SJSA1 (cell line): ENCODE measurements at places on chromosomes 7 and 10. TPM values are rescaled to one million over a fixed set of nuclear protein-coding genes. Genes with fewer than 3 reads are reported as not detected.

DNA sequence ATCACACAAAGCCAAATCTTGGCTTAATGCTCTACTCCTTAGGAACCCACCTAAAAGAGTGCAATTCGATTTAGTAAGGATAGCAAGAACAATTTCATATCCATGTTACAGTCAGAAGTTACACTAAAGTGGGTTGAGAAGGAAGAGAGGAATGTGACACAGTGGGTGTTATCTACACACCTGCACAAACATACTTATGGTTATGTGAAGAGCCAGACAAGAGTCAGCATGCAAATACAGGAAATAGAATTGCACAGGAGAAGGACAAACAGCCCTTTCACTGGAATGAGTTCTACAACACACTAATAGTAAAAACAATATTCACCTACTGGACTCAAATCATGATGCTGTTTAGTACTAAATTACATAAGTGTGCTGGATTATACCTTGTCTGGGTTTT is 262.8 kb downstream of the DGKB start:
- no peaks in the 10 kb centered on the region for H3K27me3 ChIP-seq
- no peak overlapping the region for H3K27ac ChIP-seq
- DNase-seq: no peak

DNA sequence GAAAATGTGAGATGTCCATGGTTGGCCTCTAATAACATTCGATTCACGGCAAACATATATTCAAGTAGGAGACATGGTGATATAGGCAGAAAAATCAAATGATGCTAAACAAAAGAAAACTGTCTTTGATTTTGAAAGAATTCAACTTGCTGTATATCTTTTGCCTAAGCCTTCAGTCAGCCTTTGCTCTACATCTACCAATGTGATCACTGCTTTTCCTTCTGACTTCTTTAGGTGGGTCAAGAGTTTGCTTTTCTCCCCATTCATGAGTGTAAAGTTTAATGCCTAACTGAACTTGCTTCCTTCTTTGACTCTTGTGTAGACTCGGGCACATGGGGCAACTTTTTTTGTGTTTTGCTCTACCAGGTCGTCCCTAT is 417 bp upstream of the HIF1AN start:
- peaks cover 37% of the 10 kb centered on the region for H3K36me3 ChIP-seq
- DNase-seq: no peak
- no peaks in the 10 kb centered on the region for H3K27me3 ChIP-seq
- H3K4me1 ChIP-seq: peaks cover 16% of the 10 kb centered on the region

The GARIN1A gene
- 0.68 TPM in 1 of 2 replicates, not detected in the other for total RNA-seq

DNA sequence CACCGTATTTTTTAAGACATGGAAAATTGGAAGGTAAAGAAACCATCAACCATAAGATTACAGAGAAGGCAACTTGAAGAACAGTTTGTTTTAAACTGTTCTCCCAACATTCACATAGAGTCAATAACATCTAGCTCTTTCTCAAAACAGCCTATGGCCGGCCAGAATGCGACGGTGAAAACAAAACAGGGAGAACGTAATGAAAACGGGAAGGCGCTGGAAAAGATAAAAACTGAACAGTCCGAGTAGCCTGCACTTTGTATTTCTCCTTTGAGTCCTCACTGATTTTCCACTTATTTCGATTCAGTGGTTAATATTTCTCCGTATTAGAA is 637 bp downstream of the MICU1 start:
- H3K4me1 ChIP-seq: peaks cover 9% of the 10 kb centered on the region
- peak overlapping the region; percentile 43 for H3K27ac ChIP-seq
- DNase-seq: no peak
- peak overlapping the region; percentile 61 for H3K4me3 ChIP-seq
- H3K27me3 ChIP-seq: no peaks in the 10 kb centered on the region

DNA sequence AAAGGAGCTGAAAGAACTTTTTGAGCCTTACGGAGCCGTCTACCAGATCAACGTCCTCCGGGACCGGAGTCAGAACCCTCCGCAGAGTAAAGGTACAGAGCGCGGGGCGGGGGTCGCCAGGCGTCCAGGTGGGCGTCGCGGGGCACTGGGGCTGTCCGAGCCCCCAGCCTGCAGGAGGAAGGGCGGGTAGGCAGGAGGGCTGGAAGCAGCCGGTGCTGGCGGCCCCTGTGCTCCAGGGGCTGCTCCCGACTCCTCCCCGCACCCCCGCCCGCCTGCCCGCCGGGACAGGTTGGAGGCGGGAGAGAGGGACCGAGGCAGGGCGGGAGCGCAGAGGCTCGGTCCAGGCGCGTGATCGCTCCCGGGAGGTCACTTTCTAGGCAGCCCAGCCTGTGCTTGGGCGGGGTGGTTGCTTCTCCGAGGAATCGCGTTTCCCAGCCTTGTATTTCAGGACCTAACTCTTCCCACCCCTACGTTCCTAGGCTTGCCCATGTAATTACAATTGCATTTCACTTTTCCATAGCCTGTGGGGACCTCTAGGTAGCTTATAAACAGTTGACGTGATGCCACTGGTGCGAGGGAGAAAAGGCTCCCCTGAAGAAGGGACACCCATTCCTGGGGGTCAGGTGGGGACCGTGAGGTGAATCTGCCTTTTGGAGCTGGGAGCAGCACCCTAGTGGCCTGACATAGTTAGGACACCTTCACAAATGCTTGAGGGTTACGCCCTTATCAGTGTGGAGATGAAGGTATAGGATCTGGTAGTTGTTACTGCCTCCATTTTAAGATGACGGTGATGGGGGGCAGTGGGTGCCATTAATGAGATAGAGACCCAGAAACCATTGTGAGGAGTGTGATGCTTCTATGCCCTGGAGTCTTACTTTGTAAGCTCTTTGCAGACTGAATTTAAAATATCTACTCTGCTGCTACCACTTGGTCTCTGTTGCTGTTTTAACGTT is 148.2 kb downstream of the CELF2 start:
- peaks cover 34% of the 10 kb centered on the region for H3K27me3 ChIP-seq
- no peak for DNase-seq
- H3K27ac ChIP-seq: no peak overlapping the region
- no peaks in the 10 kb centered on the region for H3K4me1 ChIP-seq

- no peak overlapping the region for H3K27ac ChIP-seq
- H3K27me3 ChIP-seq: no peaks in the 10 kb centered on the region
- DNase-seq: no peak
- no peak overlapping the region for H3K4me3 ChIP-seq
- H3K36me3 ChIP-seq: peaks cover 12% of the 10 kb centered on the region
Observed at GRCh38 chr10:14535457-14536130, 204.9 kb upstream of the FRMD4A start.

GRCh38 chr7:150850273-150850672 is 2.0 kb upstream of the AOC1 start:
- peaks cover 14% of the 10 kb centered on the region for H3K27me3 ChIP-seq
- no peak overlapping the region for H3K27ac ChIP-seq
- DNase-seq: no peak
- no peak overlapping the region for H3K4me3 ChIP-seq
- no peaks in the 10 kb centered on the region for H3K36me3 ChIP-seq

The SLC26A4 gene
- 0.22 and 0.24 TPM in 2 replicates for total RNA-seq

GRCh38 chr10:65701168-65701776 is 1224.6 kb upstream of the LRRTM3 start:
- no peak for DNase-seq
- H3K27ac ChIP-seq: no peak overlapping the region
- no peaks in the 10 kb centered on the region for H3K27me3 ChIP-seq
- no peaks in the 10 kb centered on the region for H3K4me1 ChIP-seq
- no peaks in the 10 kb centered on the region for H3K36me3 ChIP-seq

The RBM20 gene
- 16.5 and 17.0 TPM in 2 replicates for total RNA-seq

DNA sequence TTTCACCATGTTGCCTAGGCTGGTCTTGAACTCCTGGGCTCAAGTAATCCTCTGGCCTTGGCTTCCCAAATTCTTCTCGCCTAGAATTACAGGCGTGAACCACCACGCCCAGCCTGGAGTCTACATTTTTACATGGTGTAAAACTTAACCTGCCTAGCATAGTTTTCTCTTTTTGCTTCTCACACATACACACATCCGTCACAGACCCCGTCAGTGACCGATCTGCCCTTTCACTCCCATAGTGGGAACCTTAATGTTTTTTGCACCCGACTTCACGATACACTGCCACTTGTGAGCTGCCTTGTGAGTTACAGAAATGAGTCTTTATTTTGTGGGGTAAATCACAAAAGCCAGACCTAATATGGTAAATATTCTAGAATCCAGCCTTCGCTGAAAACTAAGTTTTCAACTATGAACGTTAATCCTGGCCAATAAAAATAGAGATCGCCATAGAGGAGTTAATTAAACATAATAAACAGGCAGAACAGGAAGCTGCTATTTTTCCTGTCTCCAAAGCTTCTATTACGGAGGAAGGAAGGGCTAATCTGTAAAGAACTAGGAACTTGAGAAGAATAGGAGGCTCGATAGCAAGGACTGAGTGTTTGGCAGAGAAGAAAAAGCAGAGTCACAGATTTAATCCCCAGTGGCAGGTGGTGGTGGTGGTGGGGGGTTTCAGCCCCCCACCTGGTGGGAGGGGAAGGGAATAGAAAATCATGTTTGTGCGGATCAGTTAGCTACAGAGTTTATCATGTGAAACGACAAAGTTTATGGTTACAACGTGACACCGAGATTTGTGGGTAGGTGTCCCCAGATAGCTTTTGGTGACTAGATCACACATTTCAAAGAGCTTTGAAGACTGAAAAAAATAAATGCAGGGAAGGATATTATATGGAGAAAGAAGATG is 14.7 kb upstream of the FAM171A1 start:
- H3K36me3 ChIP-seq: no peaks in the 10 kb centered on the region
- H3K27me3 ChIP-seq: no peaks in the 10 kb centered on the region
- no peak overlapping the region for H3K27ac ChIP-seq
- no peak overlapping the region for H3K4me3 ChIP-seq
- DNase-seq: no peak
- peaks cover 7% of the 10 kb centered on the region for H3K4me1 ChIP-seq

GRCh38 chr10:12947741-12948140 is 53.8 kb downstream of the CCDC3 start:
- no peak overlapping the region for H3K4me3 ChIP-seq
- peaks cover 16% of the 10 kb centered on the region for H3K4me1 ChIP-seq
- 0 out of 2 replicates have a peak, but pooled peaks cover under 1% of the 10 kb centered on the region for H3K36me3 ChIP-seq
- no peaks in the 10 kb centered on the region for H3K27me3 ChIP-seq
- no peak for DNase-seq
- no peak overlapping the region for H3K27ac ChIP-seq

DNA sequence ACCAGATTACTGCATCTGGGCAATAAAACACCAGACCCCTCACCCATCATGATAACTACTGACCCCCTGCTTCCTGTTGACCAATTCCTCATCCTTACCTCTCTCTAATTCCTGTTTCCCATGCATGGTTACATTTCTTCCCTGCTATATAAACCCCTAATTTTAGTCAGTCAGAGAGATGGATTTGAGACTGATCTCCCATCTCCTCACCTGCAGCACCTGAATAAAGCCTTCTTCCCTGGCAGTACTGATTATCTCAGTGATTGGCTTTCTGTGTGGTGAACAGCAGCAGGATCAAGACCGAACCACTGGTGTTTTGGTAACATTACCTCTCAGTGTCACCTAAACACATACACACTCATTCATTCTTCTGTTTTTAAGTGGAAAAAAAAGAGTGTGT is 41.2 kb upstream of the SVIL start:
- no peak overlapping the region for H3K27ac ChIP-seq
- H3K36me3 ChIP-seq: peaks cover 9% of the 10 kb centered on the region
- H3K4me3 ChIP-seq: no peak overlapping the region
- H3K4me1 ChIP-seq: peaks cover 4% of the 10 kb centered on the region
- H3K27me3 ChIP-seq: no peaks in the 10 kb centered on the region

- peaks cover 60% of the 10 kb centered on the region for H3K36me3 ChIP-seq
- H3K27ac ChIP-seq: no peak overlapping the region
- H3K27me3 ChIP-seq: no peaks in the 10 kb centered on the region
Observed at GRCh38 chr10:13649844-13650520, 63.2 kb downstream of the PRPF18 start.

The BPGM gene
- 43.7 and 45.4 TPM in 2 replicates for total RNA-seq

The OGDHL gene
- total RNA-seq: not detected in 2 replicates

DNA sequence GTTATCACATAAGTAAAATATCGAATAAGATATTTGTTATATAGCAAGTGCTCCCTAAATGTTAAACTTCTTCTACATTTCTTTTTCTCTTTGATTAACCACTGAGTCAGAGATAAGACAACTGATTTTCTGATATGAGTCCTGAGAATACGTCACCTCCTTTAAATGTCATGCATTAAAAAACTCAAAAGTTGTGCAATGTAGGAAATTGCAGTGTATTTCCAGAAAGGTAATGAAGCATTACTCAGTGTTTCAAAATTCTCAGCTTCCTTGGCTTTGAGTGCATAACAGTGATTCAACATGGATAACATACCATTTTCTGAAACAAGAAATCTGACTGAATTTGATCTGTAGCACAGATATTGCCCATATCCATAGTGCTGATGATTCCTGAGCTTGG is 155.8 kb downstream of the BMPER start:
- H3K4me3 ChIP-seq: no peak overlapping the region
- no peak for DNase-seq
- no peaks in the 10 kb centered on the region for H3K36me3 ChIP-seq
